ENCODE measurements at places on chromosomes 12 and 14. TPM values are rescaled to one million over a fixed set of nuclear protein-coding genes. Genes with fewer than 3 reads are reported as not detected.

DNA sequence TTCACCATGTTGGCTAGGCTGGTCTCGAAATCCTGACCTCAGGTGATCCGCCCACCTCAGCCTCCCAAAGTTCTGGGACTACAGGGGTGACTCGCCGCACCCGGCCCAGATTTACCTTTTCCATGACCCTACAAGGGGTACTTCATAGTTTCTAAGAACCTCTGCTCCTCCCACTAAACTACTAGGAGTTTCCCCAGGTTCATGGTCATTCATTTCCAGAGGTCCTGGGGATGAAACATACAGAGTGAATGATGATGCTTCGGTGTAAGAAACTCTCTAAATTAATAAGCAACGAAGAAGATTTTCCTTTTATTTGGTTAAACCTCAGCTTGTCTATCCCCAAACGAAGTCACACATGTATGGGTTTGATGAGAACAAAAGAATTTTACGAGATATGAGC, 56.9 kb downstream of the AMN start:
- DNase-seq = no peak

DNA sequence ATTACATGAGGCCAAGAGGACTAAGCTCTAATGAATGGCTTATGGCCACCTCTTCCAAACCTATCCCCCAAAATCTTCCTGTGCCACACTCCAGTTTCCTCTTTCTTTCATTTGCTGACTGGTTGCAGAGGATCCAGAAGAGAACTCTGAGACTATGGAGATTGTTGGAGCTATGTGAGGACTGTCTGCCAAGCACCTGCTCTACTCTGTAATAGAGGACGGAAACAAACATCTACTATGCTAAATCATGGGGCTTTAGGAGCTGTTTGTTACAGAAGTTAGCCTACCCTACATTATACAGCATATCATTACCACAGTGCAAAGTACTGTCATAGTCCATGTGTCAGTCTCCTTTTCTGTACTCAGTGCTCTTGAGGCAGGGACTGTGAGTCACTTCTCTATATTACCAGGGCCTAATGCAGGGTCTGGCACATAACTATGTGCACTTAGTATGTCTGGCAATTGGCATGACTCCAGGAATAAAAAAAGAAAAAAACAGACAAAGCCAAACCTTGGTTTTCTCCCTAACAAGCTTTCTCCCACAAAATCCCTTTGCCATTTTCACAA, 95.1 kb downstream of the RPAP3 start:
- DNase-seq = no peak

- no peak for DNase-seq
Measured at GRCh38 chr14:74927225-74927624, 4.2 kb upstream of the RPS6KL1 start.

- DNase-seq = peak; percentile 38
Measured at GRCh38 chr14:51094282-51094821, 553 bp downstream of the TRIM9 start.

DNA sequence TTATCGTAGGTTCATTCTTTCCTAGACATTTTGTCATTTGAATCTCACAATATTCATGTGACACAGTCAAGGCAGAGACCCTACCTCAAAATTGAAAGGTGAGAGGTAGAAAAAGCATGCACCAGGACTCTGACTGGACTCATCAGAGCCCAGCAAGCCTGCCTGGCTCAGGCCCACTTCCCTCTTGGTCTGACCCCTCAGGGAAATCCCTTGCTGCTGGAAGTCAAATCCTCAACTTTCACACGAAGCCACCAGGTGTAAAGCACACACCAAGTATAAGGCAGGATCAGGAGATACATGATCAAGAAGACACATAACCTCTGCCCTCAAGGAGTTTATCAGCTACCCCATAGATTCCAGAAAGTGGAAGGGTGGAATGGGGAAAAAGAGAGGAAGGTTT, 18.8 kb downstream of the NIN start:
- DNase-seq = no peak

DNA sequence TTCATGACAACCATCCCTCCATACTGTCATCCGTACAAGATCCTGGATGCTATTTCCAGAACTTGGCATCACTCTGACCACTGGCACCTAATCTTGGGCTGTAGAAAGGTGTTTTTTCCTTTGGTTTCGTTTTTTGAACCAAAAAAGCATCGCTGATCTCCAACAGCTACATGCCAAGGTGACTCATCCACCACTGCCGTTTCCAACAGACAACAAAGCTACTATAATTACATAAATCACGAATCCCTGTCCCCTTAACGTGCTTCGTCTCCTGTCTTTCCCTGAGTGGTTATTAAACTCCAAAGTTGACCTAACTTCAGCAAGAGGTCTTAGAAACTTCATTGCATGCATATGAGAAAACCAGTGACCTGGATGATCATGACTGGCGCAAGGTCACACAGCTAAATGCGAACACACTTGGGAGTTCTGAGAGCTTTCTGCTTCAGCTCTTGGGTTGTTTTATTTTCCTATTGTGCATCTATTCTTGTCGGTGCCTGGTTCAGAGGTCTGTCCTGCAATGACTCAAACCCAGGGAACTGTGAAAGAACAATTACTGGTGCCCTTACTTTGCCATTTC, 99.9 kb downstream of the PPM1H start:
- no peak for DNase-seq

DNA sequence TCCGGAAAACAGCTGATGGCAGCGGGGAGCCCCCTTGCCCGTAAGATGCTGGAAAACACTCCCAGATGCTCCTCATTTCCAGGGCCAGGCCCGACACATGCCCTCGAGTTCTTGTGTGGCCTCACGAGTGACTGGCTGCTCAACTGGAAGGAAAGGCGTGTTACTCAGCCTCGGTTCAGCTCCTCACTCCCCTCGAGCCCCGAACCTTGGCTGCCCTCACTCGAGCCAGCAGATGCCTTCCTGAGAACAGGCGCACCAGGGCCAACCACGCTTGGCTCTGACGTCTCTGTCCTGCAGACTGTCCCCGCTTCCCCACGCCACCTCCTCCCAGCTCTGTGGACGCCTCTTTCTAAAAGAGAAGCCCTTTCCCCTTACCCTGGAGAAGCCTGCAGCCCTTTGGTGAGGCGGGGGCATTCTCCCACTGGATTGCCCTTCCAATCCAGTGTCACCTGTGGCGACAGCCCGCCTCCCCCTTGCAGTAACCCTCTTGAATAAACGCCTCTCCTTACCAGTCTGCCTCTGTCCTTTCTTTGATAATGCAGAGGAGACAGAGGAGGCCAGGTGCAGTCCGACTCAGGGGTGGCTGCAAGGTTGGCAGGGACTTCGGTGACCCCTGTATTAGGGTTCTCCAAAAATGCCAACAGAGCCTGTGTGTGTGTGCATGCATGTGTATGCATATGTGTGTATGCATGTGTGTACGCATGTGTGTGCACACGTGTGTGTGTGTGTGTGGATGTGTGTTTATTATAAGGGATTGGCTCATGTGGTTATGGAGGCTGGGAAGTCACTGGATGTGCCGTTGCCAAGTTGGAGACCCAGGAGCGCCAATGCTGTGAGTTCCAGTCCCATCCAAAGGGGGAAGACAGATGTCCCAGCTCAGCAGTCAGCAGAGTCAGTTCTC, 166.3 kb downstream of the KIF26A start:
- DNase-seq = no peak

DNA sequence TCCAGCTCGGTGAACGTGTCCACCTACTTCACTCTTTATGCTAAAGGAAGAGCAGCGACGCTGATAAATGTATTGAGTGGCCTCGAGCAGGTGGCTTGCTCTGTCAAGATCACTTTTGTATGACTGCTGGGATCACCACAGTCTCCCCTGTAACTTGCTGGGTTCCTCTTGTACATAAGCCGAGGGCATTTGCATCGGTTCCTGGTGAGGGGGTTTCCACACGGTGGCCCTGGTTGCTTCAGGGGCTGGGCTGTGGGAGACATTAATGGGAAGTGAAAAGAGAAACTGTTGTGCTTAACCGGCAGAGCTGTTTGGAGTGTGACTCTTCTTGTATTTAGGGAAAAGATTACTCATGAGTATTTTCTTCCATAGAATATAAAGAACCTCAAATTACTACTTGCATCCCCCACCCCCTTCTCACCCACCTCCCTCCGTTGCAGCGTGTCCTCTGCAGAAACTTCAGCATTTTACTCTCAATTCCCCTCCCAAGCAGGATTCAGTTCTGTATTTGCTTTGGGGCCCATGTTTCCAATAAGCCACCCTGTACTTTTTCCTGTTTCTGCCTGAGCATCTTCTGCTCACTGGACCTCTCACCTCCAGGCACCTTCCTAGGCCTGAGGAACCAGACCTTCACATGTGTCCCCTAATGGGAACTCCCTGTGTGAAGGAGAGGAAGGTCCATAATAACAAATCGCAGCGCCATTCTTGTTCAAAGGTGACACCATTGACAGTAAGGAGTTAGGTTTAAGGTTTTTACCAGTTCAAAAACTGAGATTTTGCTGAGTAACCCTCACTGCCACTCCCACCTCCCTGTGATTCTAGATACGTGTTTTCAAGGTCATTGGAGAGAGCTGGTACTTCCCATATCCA, 187.0 kb downstream of the ETV6 start:
- DNase-seq = peak; percentile 30

DNA sequence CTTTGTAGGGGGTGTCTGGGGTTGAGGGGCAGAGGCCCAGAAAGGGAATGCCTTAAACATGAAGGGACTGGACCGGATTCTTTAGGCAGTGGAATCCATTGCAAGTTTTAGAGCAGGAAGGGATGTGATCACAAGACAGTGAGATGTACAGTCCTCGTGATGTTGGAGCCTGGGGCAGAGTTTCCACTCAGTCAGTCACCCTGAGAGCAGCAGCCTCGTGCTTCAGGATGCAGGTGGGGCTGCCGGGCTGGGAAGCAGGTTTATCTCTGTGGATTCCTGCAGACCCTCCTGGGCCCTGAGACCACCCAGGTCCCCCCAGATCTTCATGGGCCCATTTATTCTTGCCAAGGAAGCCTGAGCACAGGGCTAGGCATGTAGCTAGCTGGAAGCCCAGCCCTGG, 38.5 kb downstream of the RIN3 start:
- DNase-seq = no peak

DNA sequence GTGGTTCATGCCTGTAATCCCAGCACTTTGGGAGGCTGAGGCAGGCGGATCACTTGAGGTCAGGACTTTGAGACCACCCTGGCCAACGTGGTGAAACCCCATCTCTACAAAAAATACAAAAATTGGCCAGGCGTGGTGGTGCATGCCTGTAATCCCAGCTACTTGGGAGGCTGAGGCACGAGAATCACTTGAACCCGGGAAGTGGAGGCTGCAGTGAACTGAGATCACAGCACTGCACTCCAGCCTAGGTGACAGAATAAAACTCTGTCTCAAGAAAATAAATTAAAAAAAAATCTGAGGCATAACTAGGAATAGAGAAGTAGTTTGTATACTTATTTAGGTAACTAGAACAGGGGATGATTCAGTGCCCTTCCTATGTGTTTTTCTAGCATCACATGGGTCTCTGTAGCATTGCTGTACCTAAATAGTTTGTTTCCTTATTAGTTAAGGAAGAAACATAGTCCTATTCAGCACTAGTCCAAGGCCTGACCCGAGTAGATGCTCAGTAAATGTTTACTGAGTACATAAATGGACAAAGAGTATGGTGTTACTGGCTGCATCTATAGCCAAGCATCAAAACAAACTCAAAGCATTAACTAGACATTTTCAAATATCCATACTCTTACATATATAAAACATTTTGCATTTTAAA, 21.7 kb downstream of the TAOK3 start:
- DNase-seq = no peak

DNA sequence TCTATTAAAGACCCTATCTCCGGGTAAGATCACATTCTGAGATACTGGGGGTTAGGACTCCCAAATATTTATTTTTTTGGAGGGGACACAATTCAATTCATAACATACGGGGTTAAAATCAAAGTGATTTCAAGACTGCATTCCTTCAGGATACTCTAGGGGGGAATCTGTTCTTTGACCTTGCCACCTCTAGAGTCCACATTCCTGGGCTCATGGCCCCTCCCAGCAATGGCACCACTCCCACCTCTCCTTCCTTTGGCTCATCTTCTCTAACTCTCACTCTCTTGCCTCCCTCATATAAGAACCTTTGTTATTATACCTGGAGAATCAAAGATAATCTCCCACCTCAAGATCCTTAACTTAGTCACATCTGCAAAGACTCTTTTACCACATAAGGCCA, 79.5 kb downstream of the CAND1 start:
- DNase-seq = no peak

- DNase-seq = no peak
Measured at GRCh38 chr14:24639905-24640304, 5.9 kb upstream of the GZMB start.

DNA sequence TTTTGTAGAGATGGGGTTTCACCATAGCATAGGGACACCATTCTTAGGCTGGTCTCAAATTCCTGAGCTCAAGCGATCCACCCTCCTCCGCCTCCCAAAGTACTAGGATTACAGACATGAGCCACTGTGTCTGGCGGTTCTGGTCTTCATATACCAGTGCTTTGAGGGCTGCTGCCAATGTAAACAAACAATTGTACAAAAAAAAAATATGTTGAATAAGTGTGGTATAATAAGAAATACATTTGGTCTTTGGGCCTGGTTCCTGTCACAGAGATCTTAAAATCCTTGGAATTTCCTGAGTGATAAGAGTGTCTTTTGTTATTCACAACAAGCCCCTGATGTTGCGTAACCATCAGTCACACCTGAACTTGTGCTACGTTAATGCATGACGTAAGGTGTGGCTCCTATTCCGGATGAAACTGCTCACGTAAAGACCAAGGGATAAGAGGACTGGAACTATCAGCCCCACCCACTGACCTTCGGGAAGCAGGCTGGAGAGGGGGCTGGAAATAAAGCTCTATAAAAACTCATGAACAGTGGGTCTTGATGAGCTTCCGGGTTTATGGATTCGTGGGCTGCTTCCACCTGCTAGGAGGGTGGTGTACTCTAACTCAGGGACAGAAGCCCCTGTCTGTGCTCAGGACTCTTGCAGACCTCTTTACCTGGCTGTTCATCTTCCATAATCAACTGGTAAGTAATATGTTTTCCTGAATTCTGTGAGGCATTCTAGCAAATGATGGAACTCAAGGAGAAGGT, 16.5 kb upstream of the RIMKLB start:
- DNase-seq = no peak

- no peak for DNase-seq
Measured at GRCh38 chr14:103870144-103870876, 22.9 kb upstream of the PPP1R13B start.

DNA sequence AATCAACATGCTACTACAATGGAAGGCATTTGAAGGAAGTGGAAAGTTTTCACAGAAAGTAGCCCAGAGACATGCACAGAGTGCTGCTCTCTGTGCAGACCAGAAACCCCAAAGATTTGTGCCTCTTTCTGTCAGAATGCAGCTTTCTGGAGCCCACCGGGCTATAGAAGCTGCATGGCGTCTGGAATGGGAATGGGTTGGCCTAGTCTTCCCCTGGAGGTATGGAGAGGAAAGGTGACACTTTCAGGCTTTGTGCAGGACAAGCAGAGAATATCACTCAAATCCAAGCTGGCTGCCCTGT, 21.3 kb upstream of the ZFP36L1 start:
- no peak for DNase-seq

- no peak for DNase-seq
Measured at GRCh38 chr12:6266541-6266966, 43.9 kb upstream of the PLEKHG6 start.

GRCh38 chr12:85588221-85588620, 248.0 kb downstream of the RASSF9 start:
- no peak for DNase-seq

TRIM9 gene
- 0.73 TPM for total RNA-seq

TAS2R43 gene
- 1.1 TPM for total RNA-seq

ZFHX2 gene
- 0.90 TPM for total RNA-seq

MVK gene
- total RNA-seq = 25.0 TPM

TIMELESS gene
- 65.7 TPM for total RNA-seq

Measured in activated CD8-positive, alpha-beta T cell treated with anti-CD3 and anti-CD28 coated beads, Interleukin-2, amount 10 ng/mL, durations not matched to agents 7 days and 5 days (primary cell).